Activated CD8-positive, alpha-beta memory T cell treated with anti-CD3 and anti-CD28 coated beads, Interleukin-2, amount 50 U/mL, for 4 hours (primary cell): ENCODE measurements at places on chromosomes 13 and 19.
A peak's percentile ranks its signal among the peaks of the same experiment; 100 is the strongest.

DNA sequence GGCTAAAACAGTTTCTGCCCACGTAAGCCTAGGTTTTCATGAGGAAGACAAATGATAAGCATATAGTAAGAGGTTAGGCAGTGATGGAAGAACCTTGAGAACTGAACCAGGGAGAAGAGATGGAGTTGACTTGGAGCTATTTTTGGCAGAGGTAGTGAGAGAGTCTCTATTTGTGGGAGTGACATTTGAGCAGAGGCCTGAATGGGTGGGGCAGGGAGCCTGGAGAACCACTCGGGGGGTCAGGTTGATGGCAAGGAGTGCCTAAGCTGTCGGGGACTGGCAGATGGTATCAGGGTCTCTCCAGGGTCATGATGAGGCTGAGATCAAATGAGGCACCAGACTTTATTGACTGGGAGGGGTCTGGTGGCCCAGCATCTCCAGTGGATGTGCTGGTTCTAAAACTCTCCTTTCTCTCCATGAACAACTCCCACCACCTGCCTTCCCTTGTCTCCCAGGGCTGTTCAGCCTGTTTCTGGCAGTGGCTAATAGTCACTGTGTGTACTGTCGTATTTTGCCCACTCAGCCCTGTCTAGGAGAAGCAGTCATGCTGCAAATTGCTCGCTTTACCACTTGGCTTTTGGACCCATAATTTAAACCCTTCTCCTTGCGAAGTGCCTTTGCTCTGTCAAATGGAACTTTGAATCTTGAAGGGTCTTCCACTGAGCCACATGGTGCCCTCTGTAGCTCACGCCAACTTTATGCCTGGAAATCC, 3.6 kb downstream of the MAU2 start:
- DNase-seq = no peak

- DNase-seq = no peak
Observed at GRCh38 chr13:83190020-83190419, 692.3 kb downstream of the SLITRK1 start.

GRCh38 chr13:66689628-66690027, 540.5 kb downstream of the PCDH9 start:
- no peak for DNase-seq

DNA sequence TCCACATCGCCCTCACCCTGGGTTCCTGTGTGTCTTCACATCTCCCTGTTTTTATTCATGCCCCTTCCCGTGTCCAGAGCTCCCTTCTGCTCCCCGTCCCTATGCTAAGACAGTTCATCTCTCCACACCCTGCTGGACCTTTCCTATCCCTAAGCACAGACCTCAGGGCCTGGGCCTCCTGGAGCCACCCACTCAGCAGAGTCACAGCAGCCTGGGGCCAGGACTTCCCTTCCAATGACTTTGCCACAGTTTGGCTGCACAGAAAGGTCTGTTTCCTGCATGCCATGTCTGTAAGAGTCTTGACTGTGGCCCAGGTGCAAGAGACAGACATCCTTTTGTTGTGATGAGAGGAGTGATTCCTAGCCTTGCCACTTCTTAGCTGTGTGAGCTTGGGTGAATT, 470.7 kb downstream of the TSHZ3 start:
- no peak for DNase-seq

DNA sequence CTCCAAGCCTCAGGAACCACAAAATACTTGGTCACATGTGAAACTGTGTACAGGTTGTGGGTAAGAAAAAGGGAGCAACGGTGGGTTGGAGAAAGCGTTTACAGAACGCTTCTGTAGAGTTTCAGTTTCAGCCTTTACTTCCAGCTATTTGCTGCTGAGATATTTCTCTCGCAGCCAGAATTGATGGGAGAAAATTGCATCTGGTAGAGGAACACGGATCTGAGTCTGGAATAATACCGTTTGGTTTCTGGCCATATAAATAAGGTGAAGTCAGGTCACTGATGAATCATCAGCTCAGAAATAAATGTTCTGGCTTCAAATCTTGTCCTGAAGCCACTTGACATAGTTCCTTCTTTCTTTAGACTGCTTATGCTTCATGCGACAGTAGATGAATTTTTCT, 20.3 kb upstream of the RFC3 start:
- DNase-seq = no peak

GRCh38 chr13:37806666-37807065, 62.9 kb downstream of the TRPC4 start:
- DNase-seq = no peak

GRCh38 chr13:74372511-74372910, 238.3 kb upstream of the KLF12 start:
- no peak for DNase-seq

DNA sequence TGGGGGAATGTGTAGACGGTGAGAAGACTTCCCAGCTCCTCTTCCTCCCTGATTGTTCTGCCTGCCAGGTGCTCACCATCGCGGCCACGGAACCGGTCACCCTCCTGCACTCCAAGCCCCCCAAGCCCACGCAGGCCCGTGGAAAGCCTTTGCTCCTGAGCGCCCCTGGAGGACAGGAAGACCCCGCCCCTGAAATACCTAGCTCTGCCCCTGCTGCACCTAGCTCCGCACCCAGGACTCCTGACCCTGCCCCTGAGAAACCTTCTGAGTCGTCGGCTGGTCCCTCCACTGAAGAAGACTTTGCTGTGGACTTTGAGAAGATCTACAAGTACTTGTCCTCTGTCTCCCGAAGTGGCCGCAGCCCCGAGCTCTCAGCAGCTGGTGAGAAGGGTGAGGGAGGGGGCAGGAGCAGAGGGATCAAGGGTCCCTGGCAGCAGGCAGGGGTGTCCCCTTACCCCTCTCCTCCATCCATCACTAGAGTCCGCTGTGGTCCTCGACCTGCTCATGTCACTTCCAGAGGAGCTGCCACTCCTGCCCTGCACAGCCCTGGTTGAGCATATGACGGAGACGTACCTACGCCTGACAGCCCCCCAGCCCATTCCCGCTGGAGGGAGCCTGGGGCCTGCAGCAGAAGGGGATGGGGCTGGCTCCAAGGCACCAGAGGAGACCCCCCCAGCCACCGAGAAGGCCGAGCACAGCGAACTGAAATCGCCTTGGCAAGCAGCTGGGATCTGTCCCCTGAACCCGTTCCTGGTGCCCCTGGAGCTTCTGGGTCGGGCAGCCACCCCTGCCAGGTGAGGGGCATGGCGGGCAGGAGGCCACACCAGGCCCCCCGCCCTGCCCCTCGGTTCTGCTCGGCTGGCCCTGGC, 2.1 kb downstream of the SNAPC2 start:
- no peak for DNase-seq

GRCh38 chr19:18304458-18305310, 18.2 kb downstream of the LSM4 start:
- DNase-seq = peak; percentile 89

GRCh38 chr13:40187324-40187795, 479.1 kb downstream of the FOXO1 start:
- peak; percentile 67 for DNase-seq

DNA sequence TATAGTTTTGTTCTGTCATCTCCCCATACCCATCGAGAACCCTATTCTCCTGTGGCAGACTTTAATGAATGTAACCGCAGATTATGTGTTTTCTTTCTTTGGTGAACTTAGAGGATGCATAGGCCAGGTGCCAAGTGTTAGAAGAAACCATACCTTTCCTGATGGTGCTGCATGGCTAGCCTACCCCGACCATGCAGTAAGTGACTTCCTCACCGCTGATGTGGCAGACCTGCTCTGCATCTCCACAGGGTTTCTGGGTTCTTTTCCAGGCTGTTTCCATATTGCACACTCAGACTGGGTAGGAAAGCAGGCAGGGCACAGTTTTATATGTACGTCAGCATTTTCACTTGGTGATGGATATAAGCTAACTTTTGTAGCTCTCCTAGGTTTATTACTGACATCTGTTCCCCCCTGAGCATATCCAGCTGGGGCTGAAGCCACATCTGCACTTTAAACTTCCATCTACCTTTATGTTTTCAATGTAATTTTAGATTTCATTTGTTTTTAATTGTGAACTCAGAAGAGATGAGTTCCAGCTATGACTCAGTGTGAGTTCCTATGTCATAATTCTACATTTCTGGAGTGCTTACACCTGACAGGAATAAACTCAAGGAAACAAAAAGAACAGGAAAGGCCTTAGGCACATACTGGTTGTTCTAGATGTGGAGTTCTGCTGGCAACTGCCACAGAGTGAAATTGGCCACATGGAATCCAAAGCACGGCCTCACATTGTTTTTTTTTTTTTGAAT, 42.3 kb downstream of the LRCH1 start:
- DNase-seq = no peak

DNA sequence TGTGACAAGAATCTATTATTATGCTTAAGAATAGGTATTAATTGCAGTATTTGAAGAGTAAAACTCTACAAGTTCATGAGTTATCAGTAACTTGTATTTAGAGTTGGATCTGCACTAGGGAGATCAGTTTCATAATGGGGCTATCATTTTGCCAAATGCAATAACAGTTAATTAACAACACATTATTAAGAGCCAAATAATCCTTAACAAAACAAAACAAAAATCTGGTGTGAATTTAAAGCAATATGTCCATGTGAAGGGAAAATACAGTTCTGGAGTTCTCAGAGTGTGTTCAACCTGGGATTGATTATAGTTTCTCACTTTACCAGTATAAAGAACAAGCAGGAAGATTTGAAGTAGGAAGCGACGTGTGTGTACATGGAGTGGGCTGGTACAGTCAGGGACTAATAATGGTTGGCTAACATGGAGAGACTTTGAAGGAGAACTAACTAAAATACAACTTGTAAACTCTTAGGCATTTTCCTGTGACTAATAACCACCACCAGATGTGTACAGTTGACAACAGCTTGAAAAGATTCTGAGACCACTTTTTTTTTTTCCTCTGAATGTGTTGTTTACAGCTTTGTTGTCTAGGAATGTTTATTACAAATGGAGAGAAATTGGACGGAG, 58.5 kb downstream of the POSTN start:
- DNase-seq = no peak

GRCh38 chr13:87810391-87810801, 139.2 kb downstream of the SLITRK5 start:
- DNase-seq = no peak

GRCh38 chr19:35641515-35642151, at the start of gene ETV2:
TSS of gene ETV2 (plus strand) at chr19:35641745. CDS start at chr19:35642461, 716 bp downstream.
- peak; percentile 63 for DNase-seq

- DNase-seq = no peak
Observed at GRCh38 chr19:30804751-30805150, 432.6 kb downstream of the ZNF536 start.

GRCh38 chr19:19423322-19423721, 17.8 kb downstream of the GATAD2A start:
- no peak for DNase-seq

DNA sequence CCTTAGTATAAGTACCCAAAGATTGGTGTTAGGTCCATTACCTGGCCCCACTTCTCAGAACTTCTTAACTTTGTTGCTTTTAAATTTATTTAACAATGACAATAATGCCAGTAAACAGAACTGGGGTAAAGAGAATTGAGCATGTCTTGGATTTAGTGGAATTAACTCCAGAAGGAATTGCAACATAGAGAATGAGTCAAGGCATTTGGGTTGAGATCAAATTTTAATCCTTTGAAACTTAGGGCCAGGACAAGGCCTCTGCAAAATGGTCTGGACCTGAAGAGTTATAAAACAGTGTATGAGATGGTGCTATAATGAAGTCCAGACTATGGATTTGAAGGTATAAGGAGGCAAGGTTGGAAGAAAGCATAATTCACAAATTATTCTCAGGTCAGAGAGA, 1030.4 kb downstream of the SLITRK5 start:
- DNase-seq = no peak

DNA sequence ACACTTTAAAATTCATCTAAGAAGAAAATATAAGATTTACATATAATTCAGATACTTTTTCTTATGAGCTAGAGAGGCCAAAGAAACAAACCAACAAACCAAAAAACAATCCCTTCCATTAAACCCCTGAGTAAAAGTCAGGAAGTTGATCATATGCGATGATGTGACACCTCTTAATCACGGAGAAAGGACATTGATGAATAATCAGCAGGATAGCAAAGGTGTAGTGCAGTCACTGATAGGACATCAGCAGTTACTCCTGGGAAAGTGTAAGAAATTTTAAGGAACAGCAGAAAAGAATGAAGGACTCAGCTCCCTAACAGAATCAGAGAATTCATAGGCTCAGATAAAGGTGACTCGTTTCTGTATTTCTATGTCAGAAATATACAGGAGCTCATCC, 202.4 kb upstream of the EDNRB start:
- no peak for DNase-seq

DNA sequence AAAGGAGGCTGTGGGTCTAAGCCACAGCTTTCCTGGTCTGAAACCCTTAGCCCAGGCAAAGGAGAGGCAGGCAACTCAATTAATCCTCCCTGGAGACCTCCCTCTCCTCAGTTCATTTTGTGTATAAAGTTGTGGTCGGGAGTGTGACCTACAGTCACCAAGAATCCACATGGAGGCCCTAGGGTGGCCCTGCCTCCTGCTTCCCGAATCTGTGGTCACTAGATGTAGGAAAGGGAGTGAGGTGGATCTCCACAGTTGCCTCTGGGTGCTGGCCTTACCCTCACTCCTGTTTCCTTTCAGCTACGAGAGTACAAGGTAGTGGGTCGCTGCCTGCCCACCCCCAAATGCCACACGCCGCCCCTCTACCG, 1.3 kb downstream of the RPL18A start:
- no peak for DNase-seq

- no peak for DNase-seq
Observed at GRCh38 chr13:52938065-52938464, 89.6 kb upstream of the PCDH8 start.

DNA sequence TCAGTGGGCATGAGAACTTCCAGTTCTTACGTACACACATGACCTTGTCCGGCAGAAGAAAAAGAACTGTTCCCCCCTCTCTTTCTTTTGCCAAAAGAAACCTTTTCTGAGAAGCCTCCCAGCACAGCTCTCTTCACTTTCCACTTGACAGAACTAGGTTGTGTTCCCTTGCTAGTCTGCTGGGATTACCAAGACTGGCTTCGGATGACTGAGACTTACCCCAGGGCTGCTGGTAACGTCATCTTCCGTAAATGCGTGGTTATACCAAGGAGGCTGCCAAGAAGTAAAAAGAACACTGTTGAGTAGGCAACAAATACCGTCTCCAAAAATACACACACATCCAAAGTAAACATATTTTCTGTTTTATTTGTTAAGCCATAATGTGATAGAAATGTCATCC, 908.2 kb downstream of the EFNB2 start:
- no peak for DNase-seq

GRCh38 chr19:29044037-29044436, 168.9 kb downstream of the UQCRFS1 start:
- no peak for DNase-seq

- DNase-seq = no peak
Observed at GRCh38 chr19:973726-974563, 10.2 kb upstream of the WDR18 start.

- DNase-seq = no peak
Observed at GRCh38 chr13:61466280-61466679, 50.6 kb upstream of the PCDH20 start.

DNA sequence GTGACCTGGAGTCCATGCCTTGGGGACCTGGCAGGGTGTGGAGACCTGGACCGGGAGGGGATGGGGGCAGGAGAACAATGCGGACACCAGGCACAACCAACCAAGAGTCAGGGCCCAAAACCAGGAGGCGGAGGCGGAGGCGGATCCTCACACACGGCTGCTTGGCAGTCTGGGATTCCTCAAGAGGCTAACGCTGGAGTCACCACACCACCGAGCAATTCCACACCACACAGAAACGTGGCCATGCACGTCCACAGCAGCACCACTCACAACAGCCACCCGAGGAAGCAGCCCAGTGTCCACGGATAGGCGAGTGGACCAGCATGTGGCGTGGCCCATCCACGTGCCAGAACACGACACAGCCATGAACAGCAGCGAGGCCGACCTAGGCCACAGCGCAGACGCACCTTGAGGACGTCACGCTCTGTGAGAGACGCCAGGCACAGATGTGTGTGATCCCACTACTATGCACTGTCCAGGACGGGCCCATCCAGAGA, 17.7 kb downstream of the SBNO2 start:
- no peak for DNase-seq
